HCT116 (cell line): ENCODE measurements at places on chromosomes 4 and X. TPM values are rescaled to one million over a fixed set of nuclear protein-coding genes. Genes with fewer than 3 reads are reported as not detected.

DNA sequence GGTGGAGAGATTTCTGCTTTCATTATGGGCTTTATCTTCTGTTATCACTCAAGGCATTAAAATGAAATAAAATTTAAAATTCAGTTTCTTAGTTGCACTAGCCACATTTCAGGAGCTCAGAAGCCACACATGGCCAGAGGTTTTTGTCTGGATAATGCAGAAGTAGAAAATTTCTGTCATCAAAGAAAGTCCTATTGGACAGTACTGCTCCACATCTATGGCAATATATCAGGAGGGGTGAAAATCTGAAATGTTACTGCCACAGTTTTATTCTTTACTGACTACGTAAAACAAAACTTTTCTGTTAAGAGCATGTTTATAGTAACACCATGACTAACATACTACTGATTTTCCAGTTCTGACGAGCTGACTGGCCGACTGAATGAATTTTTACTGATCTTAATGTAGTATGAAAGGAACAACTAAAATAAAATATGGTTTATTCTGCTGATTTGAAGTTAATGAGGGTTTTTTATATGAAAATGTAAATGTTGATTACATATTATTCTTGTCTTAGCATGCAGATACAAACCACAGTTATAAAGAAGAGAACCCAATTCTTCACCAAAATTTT, 264.0 kb upstream of the HAND2 start:
- no peaks in the 10 kb centered on the region for H3K36me3 ChIP-seq
- H3K27ac ChIP-seq = no peak overlapping the region
- H3K4me1 ChIP-seq = no peaks in the 10 kb centered on the region
- no peaks in the 10 kb centered on the region for H3K27me3 ChIP-seq
- no peak overlapping the region for H3K4me3 ChIP-seq

GRCh38 chrX:155242300-155242699, 22.0 kb downstream of the RAB39B start:
- no peak overlapping the region for H3K4me3 ChIP-seq
- H3K27me3 ChIP-seq = no peaks in the 10 kb centered on the region
- no peak overlapping the region for H3K27ac ChIP-seq
- H3K36me3 ChIP-seq = peaks cover 6% of the 10 kb centered on the region
- DNase-seq = no peak
- H3K4me1 ChIP-seq = no peaks in the 10 kb centered on the region

DNA sequence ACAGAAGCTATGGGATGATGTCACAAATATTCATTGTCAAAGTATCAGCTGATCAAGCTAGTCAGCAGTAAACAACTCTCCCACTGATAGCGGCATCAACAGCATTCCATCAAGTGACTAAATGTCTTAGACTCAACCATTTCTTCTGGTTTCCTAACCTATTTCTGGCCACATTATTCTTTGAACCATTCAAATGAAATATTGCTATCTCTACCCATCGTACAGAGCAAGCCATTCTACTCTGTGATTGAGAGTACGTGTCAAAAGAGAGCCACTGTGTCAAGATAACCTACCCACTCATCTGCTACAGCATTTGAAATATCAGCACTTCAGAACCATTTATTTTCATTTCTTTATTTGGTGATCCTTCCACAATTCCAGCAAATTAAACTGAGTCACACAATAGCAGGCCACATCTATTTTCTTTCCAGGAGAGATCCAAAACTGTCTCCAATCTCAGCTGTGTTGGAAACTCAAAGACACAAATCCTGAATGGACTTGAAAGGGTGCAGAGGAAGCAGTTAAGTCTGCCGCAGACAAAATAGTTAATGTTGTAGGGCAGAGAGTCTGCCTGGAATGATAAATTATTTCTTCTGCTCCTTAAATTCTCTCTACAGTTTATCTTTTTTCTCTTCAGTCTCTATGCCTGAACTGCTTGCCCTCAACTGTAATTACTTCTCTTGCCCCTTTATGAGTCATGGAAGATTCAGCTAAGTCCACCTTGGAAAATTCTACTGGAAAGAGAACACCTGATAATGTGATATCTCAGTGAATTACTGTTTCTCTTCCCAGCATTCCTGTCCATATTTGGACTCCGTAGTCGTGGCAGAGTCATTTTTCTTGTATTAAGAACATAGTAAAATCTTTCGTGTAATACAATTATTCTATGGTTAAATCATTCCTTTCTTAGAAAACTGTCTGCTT, 364.8 kb downstream of the PDGFC start:
- no peaks in the 10 kb centered on the region for H3K36me3 ChIP-seq
- H3K27me3 ChIP-seq = no peaks in the 10 kb centered on the region
- DNase-seq = no peak
- no peak overlapping the region for H3K27ac ChIP-seq
- no peak overlapping the region for H3K4me3 ChIP-seq

DNA sequence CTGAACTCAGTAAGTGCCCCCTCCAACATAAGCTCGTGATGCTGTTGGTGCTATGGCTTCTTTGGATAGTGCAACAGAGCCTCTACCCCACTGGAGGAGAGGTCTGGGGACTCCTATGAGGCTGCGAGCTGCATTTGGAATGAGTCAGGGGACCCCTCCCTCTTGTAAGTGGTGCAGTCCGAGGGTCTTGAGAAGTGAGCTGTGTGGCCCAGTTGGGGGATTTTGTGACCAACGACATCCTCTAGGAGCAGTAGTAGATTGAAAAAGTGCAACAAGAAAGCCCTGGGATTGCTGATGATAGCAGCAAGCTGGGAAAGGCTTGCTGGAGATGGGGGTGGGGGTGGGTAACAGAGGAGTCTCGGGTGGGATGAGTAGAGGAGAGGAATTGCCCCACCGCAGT, 3.1 kb downstream of the FRMPD3 start:
- peaks cover 20% of the 10 kb centered on the region for H3K4me1 ChIP-seq
- no peak overlapping the region for H3K27ac ChIP-seq
- no peaks in the 10 kb centered on the region for H3K27me3 ChIP-seq

DNA sequence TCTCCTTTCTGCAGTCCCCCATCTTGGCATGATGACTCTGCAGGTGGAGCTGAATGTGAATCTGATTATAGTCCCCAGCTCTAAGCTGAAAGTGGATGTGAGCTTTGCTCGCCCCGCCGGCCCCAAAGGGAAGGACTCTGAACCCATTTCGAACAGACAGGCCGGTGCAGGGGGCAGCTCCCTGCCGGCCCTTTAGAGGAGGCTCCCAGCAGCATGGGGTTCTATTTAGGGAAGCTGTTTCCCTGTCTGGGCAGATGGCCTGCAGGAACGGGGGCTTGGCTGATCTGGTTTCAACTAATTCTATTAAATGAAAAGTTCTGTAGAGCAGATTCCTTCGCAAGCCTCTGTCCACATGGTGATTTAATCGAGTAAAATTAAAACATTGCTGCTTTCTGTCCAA, 104.8 kb upstream of the MSX1 start:
- no peaks in the 10 kb centered on the region for H3K27me3 ChIP-seq
- H3K4me1 ChIP-seq = peaks cover 30% of the 10 kb centered on the region

The GPM6B gene
- 0.07 TPM for total RNA-seq

DNA sequence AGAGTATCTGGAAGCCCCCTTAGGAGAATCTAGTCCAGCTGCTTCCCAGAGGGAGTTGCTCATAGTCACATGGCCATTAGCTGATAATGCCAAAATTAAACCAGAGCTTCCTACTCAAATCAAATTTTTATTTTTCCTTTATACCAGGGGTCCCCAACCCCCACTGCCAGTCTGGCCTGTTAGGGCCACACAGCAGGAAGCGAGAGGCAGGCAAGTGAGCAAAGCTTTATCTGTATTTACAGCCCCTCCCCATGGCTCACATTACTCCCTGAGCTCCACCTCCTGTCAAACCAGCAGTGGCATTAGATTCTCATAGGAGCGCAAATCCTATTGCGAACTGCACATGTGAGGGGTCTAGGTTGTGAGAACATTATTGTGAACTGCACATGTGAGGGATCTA, 19.2 kb upstream of the TNIP3 start:
- H3K4me3 ChIP-seq = no peak overlapping the region
- H3K4me1 ChIP-seq = no peaks in the 10 kb centered on the region
- no peak overlapping the region for H3K27ac ChIP-seq
- no peaks in the 10 kb centered on the region for H3K27me3 ChIP-seq

GRCh38 chr4:112038861-112039260, 106.4 kb upstream of the FAM241A start:
- H3K36me3 ChIP-seq = no peaks in the 10 kb centered on the region
- no peaks in the 10 kb centered on the region for H3K4me1 ChIP-seq
- H3K27ac ChIP-seq = no peak overlapping the region
- DNase-seq = no peak
- no peak overlapping the region for H3K4me3 ChIP-seq

The FAM184B gene
- 0.07 TPM for total RNA-seq

The FAM9C gene
- total RNA-seq = not detected

DNA sequence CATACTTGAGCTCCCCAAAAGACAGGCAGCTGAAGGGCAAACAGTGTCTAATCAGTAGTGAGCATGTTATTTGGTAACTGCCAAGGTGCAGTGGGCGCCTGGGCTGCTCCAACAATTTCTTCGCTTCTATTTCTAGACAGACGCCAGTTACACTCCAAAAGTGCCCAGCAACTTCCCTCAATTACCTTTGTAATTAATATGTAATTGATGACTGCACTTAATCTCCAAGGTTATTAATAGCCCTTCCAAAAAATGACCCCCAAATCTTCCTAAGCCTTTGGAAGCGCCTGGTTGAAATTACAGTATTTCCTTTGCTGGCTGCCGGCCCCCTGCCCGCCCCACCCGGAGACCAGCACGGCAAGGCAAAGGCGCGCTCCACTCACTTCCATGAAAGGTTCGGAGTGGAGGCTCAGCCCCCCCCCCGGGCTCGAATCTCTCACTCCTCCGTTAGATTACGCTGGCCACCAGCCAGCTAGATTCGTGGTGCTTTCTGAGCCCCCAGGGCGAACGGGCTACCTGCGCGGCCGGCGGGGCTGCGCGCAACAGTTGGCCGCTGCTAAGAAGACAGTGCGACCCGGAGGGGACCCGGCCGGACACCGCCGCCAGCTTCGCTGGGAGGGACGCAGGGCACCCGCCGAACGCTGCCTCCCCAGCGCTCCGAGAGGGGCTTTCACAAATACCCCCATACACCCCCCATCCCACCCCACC, 1.9 kb downstream of the GPC4 start:
- H3K36me3 ChIP-seq = no peaks in the 10 kb centered on the region
- H3K4me1 ChIP-seq = peaks cover 5% of the 10 kb centered on the region; the same call in 1 of the 2 replicates
- H3K27me3 ChIP-seq = no peaks in the 10 kb centered on the region
- no peak overlapping the region for H3K27ac ChIP-seq
- H3K4me3 ChIP-seq = no peak overlapping the region

The FANCB gene
- total RNA-seq = 11.3 TPM

DNA sequence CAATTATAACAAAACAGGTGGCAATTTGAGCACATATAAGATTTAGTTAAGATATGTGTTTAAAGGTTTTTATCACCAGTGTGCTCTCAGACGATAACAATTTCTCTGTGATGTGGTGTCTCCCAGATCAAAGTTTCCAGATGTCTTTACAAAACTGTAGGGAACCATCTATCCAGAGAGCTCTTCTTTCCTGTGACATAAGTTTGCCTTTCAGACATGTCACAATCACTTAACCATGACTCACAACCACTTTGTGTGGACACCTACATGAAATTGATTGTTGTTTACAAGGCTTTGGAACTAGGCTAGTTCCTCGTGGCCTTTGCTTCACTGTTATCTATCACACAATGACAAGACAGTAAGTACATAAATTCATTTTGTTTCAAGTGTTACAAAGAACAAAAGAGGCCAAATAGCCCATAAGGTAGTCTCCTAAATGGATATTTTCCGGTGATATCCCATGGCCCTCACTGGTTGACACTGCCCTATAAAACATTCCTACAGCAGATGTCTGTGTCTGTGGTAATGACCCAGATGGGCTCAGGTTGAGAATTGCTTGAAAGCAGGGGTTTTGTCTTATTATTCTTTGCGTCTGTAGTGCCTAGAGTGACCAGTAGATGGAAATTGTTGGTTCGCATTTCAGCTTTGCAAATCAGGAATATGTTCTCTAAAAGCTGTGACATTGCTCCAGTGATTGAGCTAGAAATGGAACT, 297.8 kb upstream of the FAM241A start:
- no peaks in the 10 kb centered on the region for H3K4me1 ChIP-seq
- H3K27ac ChIP-seq = no peak overlapping the region
- DNase-seq = no peak
- H3K4me3 ChIP-seq = no peak overlapping the region
- no peaks in the 10 kb centered on the region for H3K27me3 ChIP-seq

- no peak overlapping the region for H3K27ac ChIP-seq
- H3K27me3 ChIP-seq = no peaks in the 10 kb centered on the region
- H3K4me3 ChIP-seq = no peak overlapping the region
- H3K36me3 ChIP-seq = no peaks in the 10 kb centered on the region
- no peaks in the 10 kb centered on the region for H3K4me1 ChIP-seq
- DNase-seq = no peak
Observed at GRCh38 chr4:56742080-56742871, 61.2 kb upstream of the HOPX start.

DNA sequence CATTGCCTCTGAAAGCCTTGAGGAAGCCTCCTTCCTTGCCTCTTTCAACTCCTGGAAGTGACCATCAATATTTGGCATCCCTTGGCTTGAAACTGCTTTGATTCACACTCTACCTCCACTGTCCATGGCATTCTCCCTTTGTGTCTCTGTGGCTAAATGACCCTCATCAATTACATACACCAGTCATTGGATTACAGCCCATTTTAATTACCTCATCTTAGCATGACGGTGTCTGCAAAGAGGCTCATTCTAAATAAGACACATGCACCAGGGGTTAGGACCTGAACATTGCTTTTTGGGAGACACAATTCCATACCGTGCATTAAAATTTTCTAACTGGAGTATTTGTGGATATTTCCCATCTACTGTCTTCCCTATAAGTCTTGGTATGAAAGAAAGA, 60.7 kb upstream of the FAM9A start:
- no peak for DNase-seq
- H3K4me1 ChIP-seq = no peaks in the 10 kb centered on the region
- H3K27ac ChIP-seq = no peak overlapping the region

DNA sequence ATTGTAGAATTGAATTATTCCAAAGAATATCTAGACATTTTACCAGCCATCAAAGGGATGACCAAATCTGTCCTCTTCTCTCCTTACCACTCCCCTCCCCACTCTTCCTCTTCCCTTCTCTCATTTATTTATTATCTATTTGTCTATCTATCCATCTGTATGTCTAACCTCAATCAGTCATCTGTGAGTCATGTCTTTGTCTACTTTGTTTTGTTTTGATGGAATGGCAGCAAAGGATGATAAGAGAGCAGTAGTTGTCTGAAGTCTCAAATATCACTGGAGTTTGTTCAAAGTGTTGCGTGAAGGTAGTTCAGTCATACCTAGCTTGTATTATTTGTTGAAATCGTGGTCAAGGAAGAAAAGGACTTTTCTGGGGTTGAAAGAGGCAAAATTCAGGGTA, 34.7 kb upstream of the PGRMC2 start:
- DNase-seq = no peak
- H3K4me1 ChIP-seq = peaks cover 26% of the 10 kb centered on the region
- no peaks in the 10 kb centered on the region for H3K27me3 ChIP-seq
- no peaks in the 10 kb centered on the region for H3K36me3 ChIP-seq
- H3K4me3 ChIP-seq = no peak overlapping the region
- no peak overlapping the region for H3K27ac ChIP-seq
